ENCODE measurements at places on chromosomes 7 and 10. TPM values are rescaled to one million over a fixed set of nuclear protein-coding genes. Genes with fewer than 3 reads are reported as not detected.

INHBA gene
- polyA plus RNA-seq = 60.2 TPM

DNA sequence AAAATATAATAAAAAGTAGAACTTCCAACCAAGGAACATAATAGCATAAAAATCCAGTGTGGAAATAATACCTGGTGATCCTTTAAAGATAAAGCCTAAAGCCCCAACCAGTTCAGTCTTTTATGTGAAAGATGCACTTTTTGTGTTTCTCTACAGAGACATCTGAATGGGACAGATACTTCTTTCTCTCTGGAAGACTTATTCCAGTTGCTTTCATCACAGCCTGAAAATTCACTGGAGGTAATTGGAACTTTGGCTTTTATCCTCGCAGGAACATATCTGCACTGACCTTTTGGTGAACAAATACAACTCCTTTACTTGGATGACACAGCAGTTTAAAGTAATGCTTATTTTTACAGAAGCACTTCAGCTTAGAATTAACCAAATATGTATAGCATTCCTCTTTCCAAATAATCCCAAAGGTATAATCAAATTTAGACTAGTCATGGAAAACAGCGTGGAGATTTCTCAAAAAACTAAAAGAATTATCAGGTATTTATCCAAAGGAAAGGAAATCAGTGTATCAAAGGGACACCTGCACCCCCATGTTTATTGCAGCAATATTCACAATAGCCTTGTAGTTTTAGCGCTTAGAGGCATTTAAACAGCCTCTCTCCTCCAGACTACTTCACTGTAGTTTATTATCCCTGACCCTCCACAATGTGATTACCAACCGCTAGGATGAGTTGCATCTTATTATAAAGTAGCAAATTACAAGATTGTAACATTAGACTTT, 16.8 kb downstream of the HNRNPA2B1 start:
- no peak for DNase-seq

- DNase-seq = peak; percentile 22
These were observed 61.7 kb downstream of the SH2D4B start for GRCh38 chr10:80599424-80599847.

- DNase-seq = peak; percentile 15
These were observed 26.5 kb downstream of the ASNS start for GRCh38 chr7:97845622-97846203.

CLCN1 gene
- not detected for polyA plus RNA-seq

DNA sequence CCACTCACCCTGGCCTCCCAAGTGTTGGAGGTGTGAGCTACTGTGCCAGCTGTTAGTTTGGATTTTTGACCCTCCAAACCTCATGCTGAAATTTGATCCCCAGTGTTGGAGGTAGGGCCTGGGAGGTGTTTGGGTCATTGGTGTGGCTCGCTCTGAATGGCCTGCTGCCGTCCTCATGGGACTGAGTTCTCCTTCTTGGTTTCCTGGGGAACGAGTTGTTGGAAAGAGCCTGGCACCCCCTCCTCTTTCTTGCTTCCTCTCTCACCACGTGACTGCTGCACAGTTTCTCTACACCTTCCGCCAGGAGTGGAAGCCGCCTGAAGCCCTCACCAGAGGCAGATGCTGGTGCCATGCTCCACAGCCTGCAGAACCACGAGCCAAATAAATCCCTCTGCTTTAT, 253.5 kb downstream of the PHTF2 start:
- DNase-seq = no peak

GRCh38 chr10:3827266-3827665, 42.3 kb upstream of the KLF6 start:
- no peak for DNase-seq

DNA sequence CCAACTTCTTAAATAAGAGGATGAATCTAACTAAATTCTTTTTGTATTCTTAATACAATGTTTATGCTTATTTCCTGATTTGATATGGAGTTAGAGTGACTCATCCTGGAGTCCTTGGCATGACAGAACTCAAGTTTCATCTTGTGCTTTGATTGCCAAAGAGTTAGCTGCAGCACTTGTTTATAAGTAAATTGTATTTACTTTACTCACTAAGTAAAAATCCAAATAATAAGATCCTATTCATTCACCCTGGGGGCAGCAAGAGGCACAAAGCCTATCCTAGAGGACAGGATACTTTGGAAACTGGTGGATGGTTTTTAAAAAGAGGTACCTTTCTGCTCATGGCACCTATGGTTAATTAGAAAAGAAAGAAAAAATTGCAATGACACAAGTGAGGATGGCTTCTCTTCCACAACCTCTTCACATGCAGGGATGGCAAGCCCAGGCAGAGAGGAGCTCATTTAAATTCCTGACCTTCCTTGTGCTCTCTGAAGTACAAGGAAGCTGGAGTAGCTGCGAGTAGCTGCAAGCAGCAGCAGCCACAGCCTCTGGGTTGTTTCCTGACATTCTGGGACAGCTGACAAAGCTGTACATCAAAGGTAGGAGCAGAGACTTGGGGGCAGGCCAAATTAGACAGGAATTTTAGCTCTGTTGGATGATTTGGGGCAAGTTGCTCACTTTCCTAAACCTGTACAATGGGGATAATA, 28.5 kb upstream of the CROT start:
- DNase-seq = peak; percentile 99

BMPER gene
- polyA plus RNA-seq = 6.2 TPM

Data from IMR-90 (cell line).